ENCODE measurements at places on chromosomes 6 and 20.

- DNase-seq, result no peak
Measured at GRCh38 chr6:39166189-39166911, 51.4 kb upstream of the SAYSD1 start.

DNA sequence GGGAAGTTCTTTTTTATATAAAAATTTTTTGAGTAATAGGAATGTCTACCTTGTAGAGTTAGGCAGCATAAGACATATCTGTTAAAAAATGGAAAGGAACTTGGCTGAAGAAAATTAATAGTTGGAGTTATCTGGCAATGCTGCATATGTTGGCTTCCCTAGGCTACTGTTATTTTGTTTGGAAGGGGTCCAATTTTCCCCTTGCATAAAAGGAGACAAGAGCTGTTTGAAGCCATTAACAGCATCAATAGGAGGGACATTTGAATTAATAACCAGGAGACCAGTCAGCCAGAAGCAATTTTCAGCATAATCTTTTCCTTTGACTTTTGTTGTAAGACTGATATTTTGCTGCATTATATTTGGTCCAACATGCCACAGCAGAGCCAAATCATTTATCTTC lies 80.9 kb upstream of the TAB2 start:
- DNase-seq, result no peak

GRCh38 chr6:15734118-15734897 lies 71.5 kb upstream of the DTNBP1 start:
- no peak for DNase-seq

- DNase-seq, result no peak
Measured at GRCh38 chr6:169529931-169530751, 171.7 kb downstream of the WDR27 start.

- no peak for DNase-seq
Measured at GRCh38 chr20:6496874-6497273, 270.6 kb upstream of the BMP2 start.

GRCh38 chr20:45269754-45270270 lies 15.4 kb upstream of the SLPI start:
- no peak for DNase-seq

DNA sequence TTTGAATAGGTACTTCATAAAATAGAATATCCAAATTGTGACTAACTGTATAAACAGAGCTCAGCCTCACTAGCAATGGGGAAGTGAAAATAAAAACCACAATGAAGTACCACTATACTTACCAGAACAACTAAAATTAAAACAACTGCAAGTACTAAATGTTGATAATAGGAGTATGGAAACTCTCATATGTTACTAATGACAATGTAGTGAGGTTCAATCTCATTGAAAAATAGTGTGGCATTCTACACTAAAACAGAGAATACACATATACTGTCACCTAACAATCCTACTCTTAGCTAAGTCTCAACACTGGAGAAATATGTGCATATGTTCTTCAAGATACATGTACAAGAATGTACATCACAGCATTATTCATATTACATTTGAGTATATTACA lies 132.0 kb upstream of the CARMIL1 start:
- DNase-seq, result no peak

DNA sequence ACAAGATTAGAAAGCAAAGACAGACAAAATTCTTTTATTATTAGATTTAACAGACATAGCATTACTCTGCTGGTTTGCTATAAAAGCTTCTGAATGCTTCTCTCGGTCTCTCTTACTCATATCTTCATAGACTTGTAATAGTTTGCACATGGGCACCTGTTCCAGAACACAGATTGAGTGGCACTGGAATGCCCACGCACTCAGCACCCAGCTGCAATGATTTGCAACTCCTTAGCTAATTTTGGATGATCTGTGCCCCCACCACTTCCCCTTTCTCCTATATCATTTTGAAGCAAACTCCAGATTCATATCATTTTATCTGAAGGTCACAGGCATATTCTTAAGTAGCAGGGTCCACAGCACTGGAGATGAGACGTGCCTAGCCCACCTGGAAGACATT lies 148.8 kb downstream of the CFAP61 start:
- DNase-seq, result no peak

Measured in cerebellar nuclear complex (tissue), 1 donor.